ENCODE measurements at places on chromosomes 16 and 17.

DNA sequence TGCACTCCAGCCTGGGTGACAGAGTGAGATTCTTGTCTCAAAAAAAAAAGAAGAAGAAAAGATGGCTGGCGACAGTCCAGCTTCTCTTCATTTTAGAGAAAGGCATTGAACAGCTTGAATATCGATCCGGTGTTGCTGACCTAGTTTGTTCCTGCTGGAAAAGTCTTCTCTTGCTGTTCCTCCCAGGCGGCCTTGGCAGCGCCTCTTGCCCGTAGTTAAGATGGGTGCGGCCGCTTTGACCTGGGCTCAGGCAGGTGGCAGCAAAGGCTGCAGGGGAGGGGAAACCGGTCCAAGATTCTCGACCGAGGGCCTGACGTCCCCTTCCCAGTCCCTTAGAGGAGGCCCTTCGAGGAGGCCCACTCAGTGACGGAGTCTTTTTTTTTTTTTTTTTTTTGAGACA lies 3.8 kb upstream of the ZNF764 start:
- DNase-seq = no peak

- no peak for DNase-seq
Measured at GRCh38 chr16:59655031-59655430, 920.9 kb upstream of the GOT2 start.

GRCh38 chr17:27396941-27397340 lies 59.3 kb upstream of the KSR1 start:
- DNase-seq = no peak

- no peak for DNase-seq
Measured at GRCh38 chr16:50834701-50835100, 92.8 kb downstream of the CYLD start.

- DNase-seq = no peak
Measured at GRCh38 chr16:75927810-75928209, 201.5 kb upstream of the CPHXL start.

DNA sequence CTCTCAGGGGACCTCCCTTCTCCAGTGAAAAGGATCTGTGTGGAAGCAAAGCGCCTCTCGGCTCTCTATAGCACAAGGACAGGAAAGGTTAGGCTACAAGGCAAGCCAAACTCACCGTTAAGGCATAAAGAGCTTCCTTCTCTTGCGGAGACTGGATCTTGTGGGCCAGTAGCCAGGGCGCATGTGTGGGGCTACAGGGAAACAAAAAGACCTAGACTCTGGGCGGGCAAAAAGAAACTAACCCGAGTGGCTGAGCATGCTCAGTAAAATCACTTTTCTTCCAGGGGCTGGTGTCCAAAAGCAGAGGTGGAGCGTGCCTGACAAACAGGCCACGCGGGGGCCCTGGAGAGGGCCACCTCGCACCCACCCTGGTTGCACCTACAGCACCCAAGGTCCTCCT lies 16.1 kb downstream of the GGA2 start:
- DNase-seq = no peak

GRCh38 chr17:82177761-82178498 lies 34.7 kb downstream of the CCDC57 start:
- DNase-seq = no peak

DNA sequence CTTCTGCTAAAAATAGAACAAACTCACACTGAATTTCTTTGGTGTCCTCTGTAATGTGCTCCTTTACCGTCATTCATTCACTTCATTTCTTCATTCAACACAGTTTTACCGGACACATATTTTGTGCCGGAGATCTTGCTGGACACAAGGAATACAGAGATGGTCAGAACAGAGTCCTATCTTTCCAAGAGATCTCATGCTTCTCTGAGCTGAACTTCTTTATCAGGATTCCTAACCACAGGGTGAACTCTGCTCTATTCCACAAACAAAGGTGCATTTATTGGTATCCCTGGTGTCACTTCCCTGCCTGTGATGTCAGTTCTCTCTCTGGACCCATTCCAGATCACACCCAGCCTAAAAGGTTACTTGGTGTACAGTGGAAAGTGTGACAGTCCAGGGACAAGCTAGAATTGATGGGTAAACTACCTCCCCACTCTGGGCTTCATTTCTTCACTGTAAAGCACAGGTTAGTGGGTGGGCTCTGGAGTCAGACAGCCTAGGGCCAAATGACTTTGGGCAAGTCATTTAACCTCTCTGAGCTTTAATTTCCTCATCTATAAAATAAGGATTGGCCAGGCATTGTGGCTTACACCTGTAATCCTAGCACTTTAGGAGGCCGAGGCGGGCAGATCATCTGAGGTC lies 4.2 kb downstream of the IFI35 start:
- DNase-seq = no peak

DNA sequence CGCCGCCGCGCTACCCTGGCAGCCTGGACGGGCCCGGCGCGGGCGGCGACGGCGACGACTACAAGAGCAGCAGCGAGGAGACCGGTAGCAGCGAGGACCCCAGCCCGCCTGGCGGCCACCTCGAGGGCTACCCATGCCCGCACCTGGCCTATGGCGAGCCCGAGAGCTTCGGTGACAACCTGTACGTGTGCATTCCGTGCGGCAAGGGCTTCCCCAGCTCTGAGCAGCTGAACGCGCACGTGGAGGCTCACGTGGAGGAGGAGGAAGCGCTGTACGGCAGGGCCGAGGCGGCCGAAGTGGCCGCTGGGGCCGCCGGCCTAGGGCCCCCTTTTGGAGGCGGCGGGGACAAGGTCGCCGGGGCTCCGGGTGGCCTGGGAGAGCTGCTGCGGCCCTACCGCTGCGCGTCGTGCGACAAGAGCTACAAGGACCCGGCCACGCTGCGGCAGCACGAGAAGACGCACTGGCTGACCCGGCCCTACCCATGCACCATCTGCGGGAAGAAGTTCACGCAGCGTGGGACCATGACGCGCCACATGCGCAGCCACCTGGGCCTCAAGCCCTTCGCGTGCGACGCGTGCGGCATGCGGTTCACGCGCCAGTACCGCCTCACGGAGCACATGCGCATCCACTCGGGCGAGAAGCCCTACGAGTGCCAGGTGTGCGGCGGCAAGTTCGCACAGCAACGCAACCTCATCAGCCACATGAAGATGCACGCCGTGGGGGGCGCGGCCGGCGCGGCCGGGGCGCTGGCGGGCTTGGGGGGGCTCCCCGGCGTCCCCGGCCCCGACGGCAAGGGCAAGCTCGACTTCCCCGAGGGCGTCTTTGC lies 3.1 kb downstream of the HIC1 start:
- no peak for DNase-seq

DNA sequence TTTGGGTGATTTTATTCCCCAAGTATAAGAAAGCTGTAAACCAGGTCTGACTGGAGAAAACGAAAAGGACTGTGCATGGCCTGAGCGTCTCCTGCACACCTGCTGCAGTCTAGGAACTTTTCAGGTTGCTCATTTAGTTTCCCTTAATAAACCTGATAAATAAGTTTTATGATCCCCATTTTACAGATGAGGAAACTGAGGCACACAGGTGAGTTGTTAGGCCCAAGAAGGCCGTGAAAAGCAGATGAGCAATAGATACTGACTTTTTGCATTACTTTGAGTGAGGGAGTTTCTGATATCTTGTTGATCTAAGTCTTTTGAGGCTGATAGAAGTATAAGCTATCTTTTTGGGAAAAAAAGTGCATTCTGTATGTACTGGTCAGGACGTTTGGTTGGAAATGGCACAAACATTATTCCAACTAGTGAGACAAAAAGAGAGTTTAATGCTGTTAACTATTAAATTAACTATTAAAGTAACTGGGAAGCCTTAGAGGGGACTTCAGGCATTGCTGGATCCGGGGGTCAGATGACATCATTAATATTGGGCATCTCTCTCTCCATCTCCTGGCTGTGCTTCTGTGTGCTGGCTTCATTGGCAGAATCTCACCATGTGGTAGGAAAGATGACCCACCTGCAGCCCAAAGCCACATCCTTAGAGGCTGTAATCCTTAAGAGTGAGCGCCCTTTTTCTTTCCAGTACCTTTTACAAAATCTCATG lies 163.4 kb downstream of the CMIP start:
- no peak for DNase-seq

DNA sequence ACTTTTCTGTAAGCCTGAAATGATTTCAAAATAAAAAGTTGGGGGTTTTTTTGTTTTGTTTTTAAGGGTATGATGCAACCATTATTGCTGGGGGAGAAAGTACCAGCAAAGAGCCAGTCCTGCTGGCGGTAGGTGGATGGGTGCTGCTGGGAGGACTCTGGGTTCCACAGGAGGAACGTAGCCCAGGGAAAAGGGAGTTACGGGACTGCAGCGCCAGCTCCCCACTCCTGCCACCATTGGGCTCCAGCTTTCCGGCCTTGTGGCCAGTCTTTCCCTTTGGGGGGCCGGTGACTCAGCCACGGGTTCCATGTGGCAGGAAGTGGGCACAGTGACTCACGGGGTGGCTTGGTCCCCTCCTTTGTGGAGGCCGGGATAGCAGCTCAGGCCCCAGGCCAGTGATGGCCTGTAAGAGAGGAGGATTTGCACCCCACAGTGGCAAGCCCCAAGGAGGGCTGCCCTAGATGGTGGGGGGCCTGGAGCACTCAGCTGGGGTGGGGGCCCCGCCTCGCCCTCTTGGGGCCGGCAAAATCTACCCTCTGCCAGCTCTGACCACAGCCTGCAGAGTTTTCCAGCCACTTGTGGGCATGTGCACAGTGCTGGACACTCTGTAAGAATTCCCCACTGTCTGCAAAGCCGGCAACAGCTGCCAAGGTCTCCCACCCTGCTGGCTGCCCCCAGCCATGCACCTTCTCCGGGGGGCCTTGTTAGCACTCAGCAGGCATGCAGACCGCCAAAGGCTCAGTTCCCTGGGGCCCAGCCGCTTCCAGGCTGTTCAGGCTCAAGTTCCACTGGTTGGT lies 30.4 kb downstream of the SOCS3 start:
- no peak for DNase-seq

DNA sequence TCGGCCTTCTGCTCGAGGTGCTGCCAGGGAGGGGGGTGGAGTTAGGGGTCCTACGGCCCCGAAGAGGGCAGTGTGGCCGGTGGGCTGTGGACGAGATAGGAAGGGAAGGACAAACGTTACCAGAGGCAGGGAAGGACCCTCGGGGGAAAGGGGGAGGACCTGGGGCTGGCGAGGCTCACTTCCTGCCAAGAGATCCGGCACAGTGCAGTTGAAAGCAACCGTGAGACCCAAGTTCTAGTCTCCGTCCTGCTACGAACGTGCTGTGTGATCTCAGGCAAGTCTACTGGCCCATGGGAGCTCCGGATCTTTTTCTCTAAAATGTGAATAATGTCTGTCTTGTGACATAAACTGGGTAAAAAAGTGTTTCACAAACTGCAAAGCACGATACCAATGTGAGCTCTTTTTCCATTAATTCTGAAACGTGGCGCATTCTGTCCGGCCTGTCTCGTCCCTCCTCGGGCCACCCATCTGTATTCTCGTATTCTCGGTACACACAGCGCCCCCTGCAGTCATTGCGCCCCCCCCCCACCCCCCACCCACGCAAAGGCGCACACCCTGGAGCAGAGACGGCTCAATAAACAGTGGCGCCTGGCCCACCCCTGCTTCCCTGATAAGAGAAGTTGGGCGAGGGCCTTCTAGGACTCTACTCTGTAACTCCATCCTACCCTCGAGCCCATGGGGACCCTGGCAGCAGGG lies 8.8 kb downstream of the CYGB start:
- DNase-seq = no peak

DNA sequence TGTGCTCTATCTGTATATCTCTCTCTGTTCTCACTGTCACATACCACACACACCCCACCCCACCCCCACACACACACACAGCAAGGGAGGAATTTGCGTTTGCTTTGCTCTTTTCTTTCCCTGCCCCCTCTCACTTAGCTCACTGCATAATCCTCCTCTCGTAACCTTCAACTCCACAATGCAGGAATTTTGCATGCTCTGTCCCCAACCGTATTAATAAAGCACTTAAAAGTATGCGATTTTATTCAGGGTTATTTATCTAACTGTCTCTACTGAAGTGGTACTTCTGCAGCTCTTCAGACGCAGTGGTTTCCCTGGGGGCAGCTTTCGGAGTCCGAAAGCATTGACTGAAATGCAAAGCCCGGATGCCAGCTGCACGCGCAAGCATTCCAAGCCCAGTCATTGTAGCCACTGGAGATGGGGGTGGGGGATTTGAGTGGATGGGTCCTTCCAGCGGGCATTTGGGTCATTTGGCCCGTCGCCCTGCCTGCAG lies 105.4 kb upstream of the RBFOX1 start:
- DNase-seq = no peak

- DNase-seq = no peak
Measured at GRCh38 chr17:49692751-49693150, 14.9 kb upstream of the SPOP start.

- no peak for DNase-seq
Measured at GRCh38 chr16:586645-587590, 2.9 kb upstream of the RAB40C start.

DNA sequence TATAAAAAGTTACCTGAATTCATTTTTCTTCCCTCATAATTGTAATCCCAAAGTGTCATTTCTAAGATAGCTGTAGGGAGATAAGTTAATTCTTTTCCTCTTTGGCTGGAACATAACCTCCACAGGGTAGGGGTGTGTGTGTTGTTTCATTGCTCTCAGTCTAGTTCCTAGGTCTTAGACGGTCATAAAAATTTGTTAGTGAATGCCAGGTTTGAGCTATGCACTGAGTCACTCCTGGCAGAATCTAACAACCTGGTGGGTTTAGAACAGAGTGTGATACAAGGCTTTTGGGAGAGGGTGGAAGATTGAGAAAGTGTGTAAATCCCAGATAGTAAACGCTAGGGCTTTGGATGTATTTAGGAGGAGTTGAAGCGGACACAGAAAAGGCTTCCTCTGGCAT lies 894 bp upstream of the PHKG2 start:
- no peak for DNase-seq

DNA sequence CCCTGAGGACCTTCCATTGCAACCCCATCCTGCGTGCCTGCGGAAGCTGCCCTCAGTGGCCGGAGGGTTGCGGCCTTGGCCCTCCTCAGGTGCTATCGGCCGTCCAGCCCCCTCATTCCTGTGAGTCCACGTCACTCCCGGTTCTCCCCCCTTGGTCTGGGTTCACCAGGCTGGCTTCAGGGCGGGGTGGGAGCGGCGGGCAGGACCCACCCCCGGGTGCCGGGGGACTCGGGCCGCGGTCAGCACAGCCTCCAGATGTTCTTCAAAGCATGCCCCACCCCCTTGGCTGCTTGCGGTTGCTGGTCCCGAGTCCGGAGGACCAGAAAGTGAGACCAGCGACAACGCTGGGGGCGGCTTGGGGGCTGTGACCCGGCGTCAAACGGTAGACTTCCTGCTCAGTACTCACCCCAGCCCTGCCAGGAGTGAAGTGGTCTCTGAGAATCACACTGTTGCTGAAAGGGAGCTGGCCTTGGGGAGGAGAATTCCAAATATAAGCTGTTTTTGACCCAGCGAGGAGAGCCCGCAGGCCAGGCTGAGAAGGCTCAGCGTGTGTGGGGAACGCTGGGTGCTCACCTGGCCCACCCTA lies 4.5 kb downstream of the ZNF469 start:
- DNase-seq = no peak

DNA sequence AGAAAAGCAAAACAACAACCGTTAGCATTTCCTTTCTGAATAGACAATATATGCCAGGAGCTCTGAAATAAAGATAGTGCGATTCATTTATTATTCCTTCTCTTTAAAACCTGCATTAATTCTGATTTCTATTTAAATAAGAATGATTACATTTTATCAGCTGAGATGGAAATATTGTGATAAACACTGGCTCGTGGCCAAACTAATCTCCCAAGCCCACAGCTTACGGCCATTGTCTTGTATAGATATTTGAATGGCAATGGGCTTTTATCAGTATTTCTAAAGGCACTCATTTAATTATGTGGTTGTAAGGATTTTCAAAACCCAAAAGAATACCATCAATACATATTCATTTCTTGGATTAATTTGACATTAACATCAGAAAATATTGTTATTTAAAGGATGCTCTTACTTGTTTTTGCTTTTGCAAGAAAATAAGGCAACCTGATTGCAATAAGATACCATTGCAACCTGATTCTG lies 123.7 kb upstream of the IRX5 start:
- no peak for DNase-seq

Measured in activated CD4-positive, CD25-positive, alpha-beta regulatory T cell treated with anti-CD3 and anti-CD28 coated beads, Interleukin-2, amount 50 U/mL, for 16 hours (primary cell).